Activated effector memory CD4-positive, alpha-beta T cell treated with Interleukin-2 at 50 U/mL for 16 hours (primary cell): ENCODE measurements at places on chromosomes 2 and 18.

DNA sequence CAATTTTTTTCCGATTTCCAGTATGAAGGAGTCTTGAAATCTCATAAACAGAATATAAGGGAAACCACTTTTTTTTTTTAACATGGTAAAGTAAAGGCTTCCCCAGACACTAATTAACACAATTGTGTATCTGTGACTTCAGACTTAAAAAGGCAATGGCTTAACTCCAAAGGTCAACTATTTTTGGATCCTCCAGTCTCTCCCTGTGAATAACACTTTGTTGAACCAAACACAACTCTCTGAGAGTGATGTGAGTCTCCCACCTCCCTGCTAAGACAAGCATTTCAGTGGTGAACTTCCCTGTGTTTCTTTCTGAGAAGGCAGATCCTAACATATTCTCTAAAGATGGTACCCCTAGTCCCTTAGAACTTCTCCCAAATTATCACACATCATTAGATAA is 219.6 kb upstream of the RBBP8 start:
- DNase-seq: no peak

DNA sequence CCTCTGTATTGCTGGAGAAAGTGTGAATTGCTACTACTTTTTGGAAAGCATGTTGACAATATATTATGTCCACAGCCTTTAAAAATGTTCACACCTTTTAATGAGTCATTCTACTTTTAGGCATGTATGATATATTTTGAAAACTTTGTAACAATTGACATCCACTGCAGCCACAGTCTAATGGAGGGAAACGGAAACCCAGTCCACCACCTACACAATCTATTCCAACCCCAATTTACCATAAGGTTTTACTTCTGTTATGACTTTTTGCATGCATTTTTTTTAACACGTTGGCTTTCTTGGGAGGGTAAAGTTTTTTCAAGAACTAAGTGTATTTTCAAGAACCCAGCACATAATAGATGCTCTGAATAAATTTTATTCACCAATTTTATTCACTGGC is 38.5 kb upstream of the ATP8B1 start:
- DNase-seq: no peak

GRCh38 chr2:190318514-190318913 is 1.1 kb downstream of the HIBCH start:
- no peak for DNase-seq

DNA sequence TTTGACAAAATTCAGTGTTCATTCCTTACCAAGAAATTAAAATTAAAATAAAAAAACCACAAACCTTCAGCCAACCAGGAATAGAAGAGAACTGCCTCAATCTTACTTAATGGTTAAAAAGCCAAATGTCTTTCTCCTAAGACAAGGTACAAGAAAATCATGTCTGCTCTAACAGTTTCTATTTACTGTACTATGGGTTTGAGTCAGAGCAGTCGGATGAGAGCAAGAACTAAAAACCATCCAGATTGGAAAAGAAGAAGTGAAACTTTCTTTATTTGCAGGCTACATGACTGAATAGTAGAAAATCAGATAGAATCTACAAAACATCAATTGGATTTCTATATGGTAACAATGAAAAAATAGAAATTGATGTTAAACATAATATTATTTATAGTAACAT is 555.5 kb upstream of the TNP1 start:
- DNase-seq: no peak

GRCh38 chr18:7684966-7685365 is 117.8 kb downstream of the PTPRM start:
- no peak for DNase-seq

DNA sequence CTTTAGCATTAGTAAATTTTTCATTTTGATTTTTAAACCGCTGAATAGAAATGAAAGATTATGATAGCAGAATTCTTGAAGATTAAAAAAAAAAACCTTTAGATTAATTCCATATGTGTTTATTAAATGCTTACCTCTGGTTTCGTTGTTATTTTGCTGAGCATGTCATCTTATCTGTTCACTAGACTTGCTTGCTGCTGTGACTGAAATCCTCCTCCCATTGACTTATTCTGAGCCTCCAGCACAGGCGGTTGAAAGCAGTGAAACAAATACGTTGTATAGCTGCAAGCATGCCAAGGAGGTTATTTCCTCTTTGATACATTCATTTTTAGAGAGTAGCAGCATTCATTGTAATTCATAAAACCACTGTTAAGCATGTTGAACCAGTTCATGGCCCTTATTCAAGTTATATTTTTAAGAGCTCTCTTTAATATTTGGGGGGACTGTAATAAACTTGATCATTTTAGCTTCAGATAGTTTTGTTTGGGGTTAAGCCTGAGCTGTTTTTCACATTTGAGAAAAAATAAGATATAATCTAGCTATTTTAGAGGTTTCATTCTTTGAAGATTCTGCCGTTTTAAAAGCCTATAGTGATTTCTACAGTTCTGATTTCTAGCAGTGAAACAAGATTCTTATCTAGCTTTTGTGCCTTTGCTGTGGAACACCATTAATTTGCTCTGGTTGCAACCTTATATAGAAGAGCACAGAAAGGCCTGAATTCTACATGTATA is at the start of gene HTR2B:
Gene HTR2B (minus strand): TSS at position 205 of the 731 bp plus-strand sequence. CDS start 1,278 bp downstream, outside the sequence.
- no peak for DNase-seq

- no peak for DNase-seq
These were observed 207.6 kb upstream of the SMIM21 start for GRCh38 chr18:75635096-75635495.

DNA sequence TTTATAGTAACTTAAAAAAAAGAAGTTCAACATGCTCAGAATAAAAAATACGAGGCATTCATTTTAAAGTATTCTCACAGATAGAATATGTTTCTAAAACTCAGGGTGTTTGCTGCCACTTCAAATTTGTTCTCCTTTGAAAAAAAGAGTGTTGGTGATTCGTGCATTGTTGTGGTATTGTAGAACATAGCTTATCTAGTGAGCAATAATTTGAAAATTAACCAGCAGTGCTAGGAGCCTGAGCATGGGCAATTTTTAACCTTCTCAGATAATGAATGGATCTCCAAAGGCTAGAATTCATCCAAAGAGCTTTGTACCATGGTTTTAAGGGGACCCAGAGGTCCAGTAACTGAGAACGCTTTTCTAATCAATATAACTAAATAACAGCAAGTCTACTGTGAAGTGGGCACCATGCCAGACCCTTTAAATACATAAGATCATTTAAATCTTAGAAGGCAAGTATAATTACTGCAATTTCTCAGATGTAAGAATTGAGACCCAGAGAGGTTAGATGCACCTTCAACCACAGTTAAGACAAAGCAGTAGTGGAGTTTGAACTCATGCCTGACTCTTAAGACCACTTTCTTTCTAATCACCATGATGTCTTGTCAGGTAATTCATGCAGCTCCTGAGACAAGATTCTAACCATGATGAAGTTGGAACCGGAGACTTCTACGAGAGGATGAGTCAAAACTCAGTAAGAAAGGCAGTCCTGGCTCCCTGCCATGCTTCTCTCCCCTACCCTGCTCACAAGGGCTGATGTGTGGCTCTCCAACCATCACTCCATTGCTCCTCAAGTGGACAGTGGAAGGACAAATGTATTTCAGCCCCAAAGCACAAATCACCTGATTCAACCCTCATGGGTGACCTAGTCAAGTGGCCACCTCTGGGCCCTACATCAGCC is 3.4 kb downstream of the CYRIA start:
- no peak for DNase-seq

GRCh38 chr18:10442551-10442971 is 11.9 kb upstream of the APCDD1 start:
- DNase-seq: no peak

DNA sequence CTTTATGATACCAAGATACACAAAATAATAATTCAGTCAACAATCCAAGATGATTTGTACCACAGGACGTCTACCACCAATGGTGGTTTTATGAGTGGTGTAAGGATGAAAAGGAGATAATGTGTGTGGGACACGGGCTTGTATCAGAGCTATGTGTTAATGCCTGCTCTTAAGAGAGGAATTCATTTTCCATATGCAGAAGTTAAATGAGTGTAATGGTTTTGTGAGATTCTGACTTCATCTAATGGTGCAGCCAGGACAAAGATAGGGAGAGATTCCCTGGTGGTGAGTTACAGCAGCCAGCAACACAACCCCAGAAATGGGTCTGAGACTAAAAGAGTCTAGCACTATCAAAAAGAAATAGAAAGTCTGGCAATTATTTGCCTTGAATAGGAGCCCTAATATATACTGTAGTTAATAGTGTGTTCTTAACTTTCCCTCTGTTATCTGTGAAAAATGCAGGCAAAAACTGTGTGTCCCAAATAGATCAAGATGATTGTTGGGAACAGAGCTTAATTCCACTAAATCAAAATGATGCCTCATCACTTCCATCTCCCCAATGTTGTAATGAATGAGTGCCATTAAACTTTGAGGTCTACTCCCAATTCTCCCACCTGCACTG is 455.0 kb upstream of the TCF4 start:
- no peak for DNase-seq

DNA sequence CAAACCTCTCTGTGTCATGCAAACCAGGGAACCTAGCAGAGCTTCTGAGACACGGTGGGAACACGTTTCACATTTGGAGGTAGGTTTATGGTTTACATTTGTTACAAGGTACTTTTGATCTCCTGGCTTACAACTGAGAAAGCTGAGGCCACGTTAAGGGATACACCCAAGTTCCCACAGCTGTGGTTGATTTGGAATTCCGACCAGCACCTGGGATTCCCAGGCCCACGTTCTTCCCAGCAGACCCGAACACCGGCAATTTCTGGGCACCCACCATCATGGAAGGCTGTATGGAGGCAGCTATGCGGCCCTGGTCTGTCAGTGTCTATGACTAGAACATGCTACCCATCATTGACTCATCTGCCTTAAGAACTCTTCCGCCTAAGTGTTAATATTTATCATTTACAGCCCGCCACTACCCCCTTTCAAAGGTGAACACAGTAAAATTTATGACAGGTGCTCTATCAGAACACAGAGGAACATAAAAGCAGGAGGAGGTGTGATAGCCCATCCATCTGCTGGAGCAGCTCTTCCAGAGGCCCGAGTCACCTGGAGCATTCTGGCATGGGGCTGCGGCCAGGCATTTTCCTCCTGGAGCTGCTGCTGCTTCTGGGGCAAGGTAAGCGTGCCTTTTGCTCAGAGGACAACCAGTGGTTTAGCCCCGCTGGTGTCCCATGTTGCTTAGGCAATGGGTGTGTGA is at the start of gene PLB1:
Gene PLB1 (plus strand): TSS at position 510 of the 700 bp plus-strand sequence. CDS start 55 bp downstream, at position 565.
- DNase-seq: no peak

DNA sequence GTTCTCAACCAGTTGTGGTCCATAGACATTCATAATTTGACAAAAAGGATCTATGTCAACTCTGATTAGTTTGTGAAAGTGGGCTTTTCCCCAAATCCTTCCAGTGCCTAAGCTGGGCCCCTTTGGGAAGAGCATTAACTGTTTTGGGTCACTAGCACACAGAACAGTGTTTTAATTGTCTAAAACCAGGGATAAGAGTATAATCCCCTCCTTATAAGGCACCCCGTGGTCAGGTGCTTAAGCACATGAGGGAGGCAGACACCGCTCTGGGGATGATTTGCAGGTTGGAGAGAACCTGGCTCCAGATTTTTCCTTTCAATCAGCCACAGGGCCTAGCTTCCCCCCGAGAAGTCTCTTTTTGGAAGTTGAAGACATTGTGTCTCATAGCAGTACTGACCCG is 53.6 kb upstream of the RFX8 start:
- DNase-seq: no peak

GRCh38 chr2:235773188-235773928 is 279.5 kb downstream of the AGAP1 start:
- DNase-seq: no peak

DNA sequence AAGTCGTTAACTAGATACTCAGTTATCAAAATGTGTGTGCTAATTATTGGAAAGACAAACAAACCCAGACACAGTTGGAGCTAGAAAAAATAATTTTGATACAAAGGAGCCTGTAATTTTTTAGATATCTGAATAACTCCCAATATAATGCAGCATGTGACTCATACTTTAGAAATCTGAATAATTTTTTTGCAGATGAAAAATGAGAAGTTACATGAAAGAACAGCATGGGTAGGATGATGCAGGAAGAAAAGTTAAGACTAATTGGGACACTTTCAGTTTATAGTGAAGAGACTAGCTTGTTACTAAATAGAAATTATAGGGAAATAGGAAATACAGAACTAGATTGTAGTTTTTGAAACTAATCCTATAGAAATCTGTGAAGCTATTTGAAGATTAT is 945.8 kb downstream of the CBLN2 start:
- DNase-seq: no peak

DNA sequence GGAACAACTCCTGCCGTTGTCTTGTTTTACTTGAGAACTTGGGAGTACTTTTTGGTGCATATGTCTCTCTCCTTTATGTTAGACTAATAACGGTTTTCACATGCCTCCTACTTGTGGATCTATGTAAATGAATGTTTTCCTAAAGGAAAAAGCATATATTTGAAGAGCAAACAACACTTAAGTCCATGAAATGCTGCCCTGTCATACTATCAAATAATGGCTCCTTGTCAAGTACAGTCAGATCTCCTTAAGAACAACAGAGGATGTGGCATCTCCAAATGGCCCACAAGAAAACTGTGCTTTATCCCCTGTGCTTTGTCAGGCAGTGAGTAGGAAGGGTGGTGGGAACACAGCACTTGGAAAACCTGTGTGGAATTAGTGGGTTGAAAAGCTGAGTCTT is 198.2 kb downstream of the PTGR3 start:
- DNase-seq: no peak

DNA sequence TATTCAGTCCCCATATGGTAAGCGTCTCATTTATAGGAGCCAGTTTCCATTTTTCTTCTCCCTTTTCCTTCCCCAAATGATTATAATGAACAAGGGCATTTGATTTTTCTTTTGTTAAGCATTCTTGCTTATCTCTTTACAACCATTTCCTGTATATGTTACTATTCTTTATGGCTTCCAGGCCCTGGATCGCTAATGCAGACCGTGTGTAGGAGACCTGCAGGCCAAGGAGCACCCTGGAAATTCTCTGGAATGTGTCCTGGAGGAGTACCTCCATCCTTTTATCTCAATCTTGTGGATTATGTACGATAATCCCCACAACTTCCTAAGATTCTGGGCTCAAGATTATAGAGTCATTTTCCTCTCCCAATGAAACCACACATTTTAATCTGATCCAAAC is 439.6 kb upstream of the MMADHC start:
- DNase-seq: no peak

DNA sequence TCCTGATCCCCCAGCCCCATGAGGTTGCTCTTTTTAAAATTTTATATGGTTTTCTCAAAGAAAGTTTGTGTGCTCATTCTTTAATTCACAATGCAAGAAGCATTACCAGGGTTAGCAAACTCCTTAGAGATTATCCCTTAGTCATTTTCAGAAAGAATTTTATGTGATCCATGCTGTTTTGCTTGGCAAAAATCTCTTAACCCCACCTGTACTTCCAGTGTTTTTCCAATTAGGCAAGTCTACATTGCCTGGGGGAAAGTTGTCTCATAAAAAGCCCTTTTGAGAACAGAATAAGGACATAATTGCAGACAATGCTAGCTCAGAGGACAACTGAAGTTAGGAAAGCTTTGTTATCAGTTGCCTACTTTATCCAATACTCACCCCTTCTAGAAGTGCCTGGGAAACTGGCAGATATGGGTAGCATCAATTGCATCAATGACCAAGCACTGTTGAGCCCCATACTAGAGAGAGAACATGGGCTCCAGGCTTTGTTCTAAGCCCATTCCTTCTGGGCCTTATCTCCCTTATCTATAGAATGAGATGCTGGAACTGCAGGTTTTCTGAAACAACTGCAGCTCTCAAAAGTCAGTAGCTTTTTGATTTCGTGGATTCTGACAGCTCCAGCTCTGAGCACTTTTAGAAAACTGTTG is 265.9 kb upstream of the SPHKAP start:
- DNase-seq: no peak

- no peak for DNase-seq
These were observed 355.0 kb downstream of the LNPK start for GRCh38 chr2:175647058-175647457.

- DNase-seq: no peak
These were observed 148.7 kb downstream of the CALCRL start for GRCh38 chr2:187299122-187299906.
